ENCODE measurements at places on chromosomes 7 and 10.

DNA sequence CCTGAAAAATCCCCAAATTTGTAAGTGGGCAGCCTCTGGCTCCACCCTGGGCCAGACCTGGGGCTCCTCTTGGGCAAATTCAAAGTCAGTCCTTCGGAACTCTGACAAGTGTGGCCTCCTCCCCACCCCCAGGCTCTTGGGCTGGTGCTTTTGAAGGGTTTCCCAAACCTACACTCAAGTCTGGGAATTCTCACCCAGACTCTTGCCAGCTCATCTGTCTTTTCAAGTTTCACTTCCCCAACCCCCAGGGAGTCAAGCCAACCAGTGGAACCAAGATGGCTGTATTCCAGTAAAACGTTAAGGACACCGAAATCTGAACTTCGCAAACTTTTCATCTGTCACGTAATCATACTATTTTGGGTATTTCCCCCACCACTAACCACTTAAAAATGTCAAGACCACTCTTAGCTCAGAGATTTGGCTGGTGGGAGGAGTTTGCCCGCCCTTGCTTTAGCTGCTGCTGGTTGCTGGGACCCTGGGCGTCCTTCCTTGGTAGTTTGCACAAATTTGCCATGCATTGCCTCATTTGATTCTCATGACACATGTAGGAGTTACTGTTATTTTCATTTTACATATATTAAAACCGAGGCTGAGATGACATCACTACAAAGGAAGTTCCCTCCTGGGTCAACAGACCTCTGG lies 1.7 kb upstream of the MYO1G start:
- no peak for DNase-seq

GRCh38 chr7:80249619-80250295 lies 115.1 kb downstream of the GNAI1 start:
- DNase-seq: no peak

DNA sequence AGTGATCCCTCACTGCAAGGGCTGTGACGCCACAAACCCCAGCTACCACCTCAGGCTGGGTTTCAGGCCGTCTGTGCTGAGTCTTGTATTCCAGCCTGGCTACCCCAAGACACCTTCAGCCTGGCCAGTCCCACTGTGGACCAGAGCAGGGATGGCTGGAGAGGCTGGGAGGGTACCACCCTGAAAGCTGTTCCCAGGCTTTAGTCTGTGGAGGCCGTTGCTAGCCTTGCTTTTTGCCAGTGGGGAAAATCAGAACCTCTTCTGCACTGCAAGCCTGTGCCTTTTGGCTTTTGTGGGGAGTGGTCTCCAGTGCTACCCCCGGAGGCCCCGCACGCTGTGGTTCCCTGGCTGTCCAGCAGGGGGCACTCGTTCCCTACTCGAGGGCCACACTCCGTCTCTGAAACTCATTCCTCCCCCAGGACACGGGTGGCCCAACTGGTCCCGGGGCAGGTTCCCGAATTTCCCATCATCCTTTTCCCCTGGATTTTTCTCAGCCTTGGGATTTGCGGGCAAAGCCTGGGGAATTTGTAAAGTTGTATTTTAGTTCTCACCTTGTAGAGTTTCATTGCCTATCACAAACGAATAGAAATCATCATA lies 128.4 kb upstream of the BTBD16 start:
- DNase-seq: no peak

DNA sequence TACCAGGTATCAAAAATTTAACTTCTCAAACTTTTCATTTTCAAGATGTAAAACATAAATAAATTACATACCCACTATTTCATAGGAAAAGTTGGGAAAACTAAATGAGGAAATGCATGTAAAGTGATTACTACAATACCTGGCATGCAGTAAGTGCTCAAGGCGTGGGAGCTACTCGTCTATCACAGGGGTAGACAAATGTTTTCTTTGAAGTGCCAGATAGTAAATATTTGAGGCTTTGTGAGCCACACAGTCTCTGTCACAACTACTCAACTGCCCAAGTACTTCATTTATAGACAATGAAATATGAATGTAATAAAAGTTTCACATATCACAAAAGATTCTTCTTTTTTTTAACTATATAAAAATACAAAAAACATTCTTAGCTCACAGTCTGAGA lies 96.4 kb upstream of the PCGF5 start:
- no peak for DNase-seq

GRCh38 chr10:5157501-5157900 lies 27.4 kb downstream of the AKR1C8 start:
- no peak for DNase-seq

GRCh38 chr10:24114556-24114955 lies 94.4 kb upstream of the KIAA1217 start:
- DNase-seq: no peak

GRCh38 chr10:17025444-17026295 lies 103.9 kb downstream of the CUBN start:
- no peak for DNase-seq
